PC-9 (cell line): ENCODE measurements at places on chromosomes 5 and 9. TPM values are rescaled to one million over a fixed set of nuclear protein-coding genes. Genes with fewer than 3 reads are reported as not detected.

CCDC192 gene
- not detected in 2 replicates for total RNA-seq

TMEM252 gene
- total RNA-seq, result not detected in 2 replicates

UBAC1 gene
- total RNA-seq, result 27.6 and 37.1 TPM in 2 replicates

SH3RF2 gene
- 30.9 and 37.2 TPM in 2 replicates for total RNA-seq

DNA sequence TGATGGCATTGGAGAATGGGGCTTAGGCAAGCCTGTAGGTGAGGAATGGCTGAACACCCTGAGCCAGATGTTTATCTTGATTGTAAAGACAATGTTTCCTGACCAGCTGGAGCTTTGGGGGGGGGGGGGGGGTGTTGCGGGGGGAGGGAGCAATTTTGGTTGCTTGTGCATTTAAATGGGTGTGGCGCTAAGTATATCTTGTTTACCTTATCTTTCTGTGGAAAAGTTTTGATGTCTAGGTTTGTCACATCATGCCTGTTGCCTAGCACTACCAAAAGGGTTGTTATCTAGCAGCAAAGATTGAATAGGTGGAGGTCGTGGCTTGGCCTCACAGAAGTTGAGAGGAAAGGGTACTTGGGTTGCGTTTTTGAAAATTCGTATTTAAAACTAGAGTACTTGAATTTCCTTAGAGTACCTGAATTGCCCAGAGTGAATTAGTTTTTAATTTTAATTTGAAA, 1.3 kb downstream of the SMAD5 start:
- DNase-seq, result no peak

DNA sequence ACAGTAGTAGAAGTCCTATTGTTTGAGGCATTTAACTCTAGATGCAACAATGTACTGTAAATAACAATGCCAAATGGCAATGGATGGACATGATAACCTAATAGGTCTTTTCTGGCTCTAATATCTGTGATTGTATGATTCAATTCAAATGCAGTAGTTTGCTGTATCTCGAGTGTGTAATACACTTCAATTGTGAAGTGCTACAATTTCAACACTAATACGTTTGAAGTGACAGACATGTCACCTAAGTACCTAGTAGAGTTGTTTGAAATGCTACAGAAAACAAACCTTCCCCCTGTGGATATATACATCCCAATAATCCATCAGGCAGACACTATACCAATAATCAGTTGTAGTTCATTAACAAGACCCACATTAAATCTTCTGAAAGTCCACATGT, 305.9 kb upstream of the ITGA1 start:
- DNase-seq, result no peak

GRCh38 chr9:3992924-3993323, 306.9 kb downstream of the GLIS3 start:
- no peak for DNase-seq

- DNase-seq, result no peak
These were observed 17.7 kb upstream of the LRRC14B start for GRCh38 chr5:173392-174290.
